ENCODE measurements at places on chromosomes 5 and 9. TPM values are rescaled to one million over a fixed set of nuclear protein-coding genes. Genes with fewer than 3 reads are reported as not detected.

QRFP gene
- 1.0 TPM for total RNA-seq

ARHGEF39 gene
- 1.8 TPM for total RNA-seq

DNA sequence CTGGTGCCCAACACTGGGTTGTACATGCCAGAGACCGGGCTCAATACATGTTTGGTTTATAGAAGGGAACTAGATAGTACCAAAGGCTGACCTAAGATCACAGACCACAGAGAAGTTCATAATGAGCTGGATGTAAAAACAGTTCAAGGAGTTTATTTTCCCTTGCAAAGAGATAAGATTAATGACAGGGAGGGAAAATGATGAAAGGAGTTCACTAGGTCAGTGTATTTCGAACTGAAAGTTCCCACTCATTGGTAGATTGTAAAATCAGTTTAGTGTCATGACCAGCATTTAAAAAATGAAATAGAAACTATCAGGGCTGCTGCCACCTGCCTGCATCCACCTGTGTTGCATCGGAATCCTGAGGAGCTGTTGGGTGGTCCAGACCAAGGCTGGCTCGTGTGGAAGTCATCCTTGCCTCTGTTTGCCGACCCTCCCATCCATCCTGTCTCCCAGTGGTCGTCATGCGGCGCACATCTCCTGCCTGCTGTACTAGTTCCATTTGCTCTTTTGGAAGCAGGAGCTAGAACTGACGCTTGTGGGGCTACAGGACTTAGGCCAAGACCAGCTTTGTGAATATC lies 21.1 kb downstream of the TBC1D2 start:
- H3K27me3 ChIP-seq = no peaks in the 10 kb centered on the region
- no peaks in the 10 kb centered on the region for H3K36me3 ChIP-seq

- H3K27ac ChIP-seq = no peak overlapping the region
- no peak overlapping the region for H3K4me3 ChIP-seq
- H3K36me3 ChIP-seq = no peaks in the 10 kb centered on the region
- H3K4me1 ChIP-seq = no peaks in the 10 kb centered on the region
- peak; percentile 45 for DNase-seq
- H3K27me3 ChIP-seq = no peaks in the 10 kb centered on the region
Observed at GRCh38 chr9:70113403-70114022, 69.9 kb downstream of the MAMDC2 start.

GRCh38 chr5:4995014-4995413 lies 145.1 kb upstream of the ADAMTS16 start:
- no peaks in the 10 kb centered on the region for H3K27me3 ChIP-seq
- no peaks in the 10 kb centered on the region for H3K4me1 ChIP-seq
- no peak for DNase-seq
- H3K36me3 ChIP-seq = no peaks in the 10 kb centered on the region

- no peaks in the 10 kb centered on the region for H3K27me3 ChIP-seq
- DNase-seq = no peak
- no peak overlapping the region for H3K27ac ChIP-seq
- no peaks in the 10 kb centered on the region for H3K4me1 ChIP-seq
- no peaks in the 10 kb centered on the region for H3K36me3 ChIP-seq
Observed at GRCh38 chr5:53369681-53370080, 110.7 kb upstream of the FST start.

DNA sequence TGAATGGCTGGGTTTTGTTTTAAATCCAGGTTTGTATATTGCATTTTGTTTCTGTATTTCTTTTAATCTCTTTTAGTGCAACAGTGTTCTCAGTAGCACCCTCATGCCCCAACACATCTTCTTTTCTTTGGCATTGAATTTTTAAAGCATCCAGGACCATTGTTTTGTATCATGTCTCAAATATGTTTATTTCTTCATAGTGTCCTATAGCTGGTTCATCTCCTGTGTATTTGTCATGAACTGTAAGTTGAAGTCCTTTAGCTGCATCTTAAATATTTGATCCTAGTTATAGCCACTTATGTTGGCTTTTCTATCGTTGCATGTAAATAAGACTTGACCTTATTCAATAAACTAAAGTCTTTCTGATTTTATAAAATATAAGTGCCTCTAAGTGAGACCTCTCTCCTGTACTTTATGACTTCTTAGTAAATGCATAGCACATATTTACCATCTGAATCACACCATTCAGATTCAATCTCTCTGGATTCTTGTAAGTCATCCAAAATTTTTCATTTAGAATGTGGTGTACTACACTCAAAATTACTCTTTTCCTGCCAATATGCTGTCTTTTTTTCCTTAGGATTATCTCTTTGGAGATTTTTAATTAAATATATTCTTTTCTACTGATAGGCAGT lies 21.0 kb upstream of the ERCC6L2 start:
- H3K4me3 ChIP-seq = no peak overlapping the region
- H3K27ac ChIP-seq = no peak overlapping the region
- no peaks in the 10 kb centered on the region for H3K36me3 ChIP-seq
- H3K4me1 ChIP-seq = no peaks in the 10 kb centered on the region

- H3K4me1 ChIP-seq = peaks cover 2% of the 10 kb centered on the region
- no peaks in the 10 kb centered on the region for H3K36me3 ChIP-seq
- H3K4me3 ChIP-seq = no peak overlapping the region
- H3K27ac ChIP-seq = no peak overlapping the region
- no peaks in the 10 kb centered on the region for H3K27me3 ChIP-seq
Observed at GRCh38 chr5:113150821-113151220, 174.2 kb downstream of the DCP2 start.

DNA sequence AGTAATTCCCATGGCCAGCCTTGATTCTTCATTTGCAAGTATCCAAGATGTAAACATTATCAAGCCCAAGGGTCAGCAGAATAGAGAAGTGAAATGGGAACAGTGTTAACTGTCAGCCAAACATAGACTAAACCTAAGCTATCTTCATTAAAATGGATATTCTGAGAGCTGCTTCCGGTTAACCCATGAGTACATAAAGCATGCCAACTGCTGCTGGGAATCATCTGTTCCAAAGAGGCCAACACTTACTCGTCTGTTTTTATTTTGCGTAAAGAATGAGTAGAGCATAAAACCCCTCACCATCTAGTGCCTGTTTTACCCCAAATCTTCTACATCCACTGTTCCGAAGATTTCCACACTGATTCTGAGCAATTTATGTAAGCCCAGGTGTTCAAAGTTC lies 257.6 kb downstream of the GLIS3 start:
- no peak overlapping the region for H3K4me3 ChIP-seq
- H3K27ac ChIP-seq = no peak overlapping the region
- H3K4me1 ChIP-seq = no peaks in the 10 kb centered on the region
- H3K27me3 ChIP-seq = no peaks in the 10 kb centered on the region
- H3K36me3 ChIP-seq = no peaks in the 10 kb centered on the region

GRCh38 chr9:22119522-22120158 lies 110.5 kb upstream of the CDKN2B start:
- no peaks in the 10 kb centered on the region for H3K36me3 ChIP-seq
- no peak overlapping the region for H3K27ac ChIP-seq
- no peak overlapping the region for H3K4me3 ChIP-seq
- no peaks in the 10 kb centered on the region for H3K27me3 ChIP-seq
- H3K4me1 ChIP-seq = no peaks in the 10 kb centered on the region
- DNase-seq = no peak
